ENCODE measurements at places on chromosomes 3 and 15.

- no peak for DNase-seq
Measured at GRCh38 chr15:82928711-82929110, 23.8 kb downstream of the HOMER2 start.

- no peak for DNase-seq
Measured at GRCh38 chr3:66789580-66790237, 208.4 kb upstream of the KBTBD8 start.

DNA sequence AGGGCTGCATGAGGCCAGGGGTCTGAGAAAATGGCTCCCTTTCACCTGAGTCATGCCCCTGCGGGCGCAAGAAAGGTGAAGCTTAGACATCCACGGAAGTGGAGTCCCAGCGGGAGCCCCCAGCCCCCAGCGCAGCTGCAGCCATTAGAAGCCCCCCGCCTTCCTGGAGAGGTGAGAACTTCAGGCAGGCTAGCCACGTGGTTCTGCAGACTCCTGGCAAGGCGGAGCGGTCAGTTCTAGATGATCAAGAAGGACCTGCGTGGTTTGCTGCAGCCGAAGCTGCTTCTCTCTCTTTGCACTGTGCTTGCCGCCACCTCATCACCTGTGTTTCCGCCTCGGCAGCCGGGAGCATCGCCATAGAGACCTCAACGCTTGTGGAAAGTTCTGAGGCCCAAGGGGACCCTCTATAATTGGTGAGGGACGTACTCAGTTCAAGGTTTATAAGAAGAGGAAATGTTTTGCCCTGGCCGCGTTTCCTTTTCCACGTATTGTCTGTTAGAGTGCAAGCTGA is 15.8 kb upstream of the KCNMB3 start:
- no peak for DNase-seq

DNA sequence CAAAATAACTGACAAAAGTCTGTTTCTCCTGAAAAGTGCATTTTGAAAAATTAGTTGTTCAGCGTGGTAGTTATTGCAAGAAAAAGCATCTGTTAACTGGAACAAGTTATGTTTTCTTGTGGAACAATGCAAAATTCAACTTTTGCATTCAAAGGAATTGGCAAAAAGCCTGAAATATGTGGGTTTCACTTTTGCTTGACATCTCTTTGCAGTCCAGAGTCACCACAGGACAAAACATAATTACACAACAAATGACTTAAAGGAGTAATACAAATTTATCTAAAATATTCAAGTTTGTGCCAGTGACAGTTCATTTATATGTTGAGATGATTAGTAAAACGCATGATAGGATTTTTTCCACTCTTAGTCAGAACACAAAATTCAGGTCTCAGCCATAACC is 96.3 kb upstream of the P2RY1 start:
- no peak for DNase-seq

DNA sequence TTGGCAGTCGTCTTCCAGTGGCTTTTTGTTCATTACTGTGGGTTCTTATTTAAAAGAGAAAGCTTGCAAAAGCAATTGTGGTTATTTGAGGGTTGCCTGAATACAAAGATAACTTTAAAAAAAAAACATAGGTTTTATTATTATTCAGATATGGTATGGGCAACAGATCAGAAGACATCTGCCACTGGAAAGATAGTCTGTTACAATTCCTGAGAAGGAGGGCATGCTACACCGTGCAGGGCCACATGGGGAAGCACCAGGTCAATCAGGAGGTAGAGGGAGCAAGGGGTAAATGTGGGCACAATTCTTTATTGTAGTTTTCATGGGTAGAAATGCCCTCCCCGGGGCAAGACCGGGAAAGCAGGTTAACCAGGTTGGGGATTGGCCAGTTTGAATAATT is 46.5 kb downstream of the BBS4 start:
- DNase-seq, result no peak

- DNase-seq, result no peak
Measured at GRCh38 chr15:101156509-101157159, 95.2 kb downstream of the CHSY1 start.

GRCh38 chr3:45984331-45985312 is 11.0 kb downstream of the FYCO1 start:
- DNase-seq, result no peak

DNA sequence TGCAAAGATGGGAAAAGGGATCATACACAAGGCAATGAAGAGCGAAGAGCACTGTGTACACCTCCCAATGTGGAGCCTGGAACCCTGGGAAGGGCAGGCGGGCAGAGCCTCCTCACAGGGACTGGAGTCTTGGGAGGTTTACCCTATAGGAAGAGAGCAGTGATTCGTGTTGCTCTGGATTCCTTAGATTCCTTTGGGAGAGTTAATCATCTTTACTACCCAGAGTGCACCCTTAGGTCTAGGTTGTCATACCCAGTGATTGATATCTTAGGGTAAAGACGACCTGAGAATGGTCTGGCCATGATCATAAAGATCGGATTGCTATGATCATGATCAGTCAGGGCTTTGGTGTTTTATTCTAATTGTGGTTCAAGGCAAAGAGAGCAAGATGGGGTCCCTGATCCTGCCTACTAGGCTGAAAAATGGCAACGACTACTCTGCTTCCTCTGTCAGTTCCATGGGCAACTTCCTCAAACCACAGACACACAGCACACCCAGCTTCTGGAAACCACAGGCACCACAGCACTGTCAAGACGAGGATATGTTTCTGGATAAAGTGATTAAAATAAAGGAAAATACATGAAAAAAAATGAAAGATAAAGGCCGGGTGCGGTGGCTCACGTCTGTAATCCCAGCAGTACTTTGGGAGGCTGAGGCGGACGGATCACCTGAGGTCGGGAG is 20.4 kb upstream of the MAP6D1 start:
- no peak for DNase-seq

- no peak for DNase-seq
Measured at GRCh38 chr3:30112902-30113484, 493.4 kb upstream of the TGFBR2 start.

GRCh38 chr3:177982034-177982433 is 554.2 kb upstream of the KCNMB2 start:
- DNase-seq, result no peak

DNA sequence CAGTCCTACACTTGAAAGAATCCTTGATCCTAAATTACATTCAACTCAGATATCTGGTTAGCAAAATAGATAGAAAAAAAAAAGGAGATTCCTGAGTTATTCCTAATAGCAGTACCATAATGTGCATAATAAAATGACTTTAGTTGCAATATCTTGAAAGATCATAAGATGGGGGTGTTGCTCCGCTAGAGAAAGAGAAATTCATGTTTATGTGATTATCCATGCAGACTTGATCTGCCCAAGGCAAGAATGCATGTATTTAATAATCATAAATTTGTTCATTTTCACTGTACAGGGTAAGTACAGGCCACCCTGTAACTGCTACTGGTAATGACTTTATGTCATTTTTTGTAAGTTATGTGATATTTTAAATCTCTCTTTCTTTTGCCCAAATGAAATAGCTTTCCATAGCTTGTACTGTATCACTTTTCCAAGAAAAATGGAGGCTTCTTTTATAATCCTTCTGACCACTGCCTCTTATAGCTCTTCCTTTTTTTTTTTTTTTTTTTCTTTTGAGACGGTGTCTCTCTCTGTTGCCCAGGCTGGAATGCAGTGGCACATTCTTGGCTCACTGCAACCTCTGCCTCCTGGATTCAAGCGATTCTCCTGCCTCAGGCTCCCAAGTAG is 84.6 kb downstream of the HCN4 start:
- no peak for DNase-seq

- DNase-seq, result no peak
Measured at GRCh38 chr3:71753701-71754609, at the start of gene GPR27. Gene GPR27, plus strand, starts transcription at chr3:71753855. Its CDS starts 195 bp downstream, at chr3:71754050.

- DNase-seq, result no peak
Measured at GRCh38 chr3:139694542-139694941, 16.8 kb upstream of the NMNAT3 start.

- no peak for DNase-seq
Measured at GRCh38 chr3:165742351-165742750, 94.9 kb downstream of the BCHE start.

DNA sequence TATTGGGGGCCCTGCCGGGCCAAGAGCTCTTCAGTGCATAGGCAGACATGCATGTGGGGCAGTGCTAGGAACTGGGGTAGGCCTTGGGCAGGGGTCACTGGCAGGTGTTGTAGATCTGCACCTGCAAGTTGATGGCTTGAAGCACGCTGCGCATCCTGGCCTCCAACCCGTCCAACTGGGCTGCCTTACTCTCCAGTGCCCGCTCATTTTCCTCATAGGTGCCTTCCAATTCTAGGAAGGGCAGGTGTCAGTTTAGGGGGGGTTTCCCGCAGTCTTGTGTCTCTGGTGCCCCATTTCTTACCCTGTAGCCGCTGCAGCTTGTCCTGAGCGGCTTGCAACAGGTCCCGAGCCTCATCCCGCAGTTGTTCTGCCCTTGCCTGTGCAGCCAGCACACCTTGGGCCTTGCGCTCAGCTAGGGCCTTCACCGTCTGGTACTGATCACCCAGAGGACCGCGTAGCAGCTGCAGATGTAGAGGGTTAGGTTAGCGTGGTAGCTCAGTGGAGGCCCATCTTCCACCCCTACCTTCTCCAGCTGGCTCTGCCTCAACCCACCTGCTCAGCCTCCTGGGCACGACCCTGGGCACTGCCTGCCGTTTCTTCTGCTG is 611 bp upstream of the USP19 start:
- no peak for DNase-seq

DNA sequence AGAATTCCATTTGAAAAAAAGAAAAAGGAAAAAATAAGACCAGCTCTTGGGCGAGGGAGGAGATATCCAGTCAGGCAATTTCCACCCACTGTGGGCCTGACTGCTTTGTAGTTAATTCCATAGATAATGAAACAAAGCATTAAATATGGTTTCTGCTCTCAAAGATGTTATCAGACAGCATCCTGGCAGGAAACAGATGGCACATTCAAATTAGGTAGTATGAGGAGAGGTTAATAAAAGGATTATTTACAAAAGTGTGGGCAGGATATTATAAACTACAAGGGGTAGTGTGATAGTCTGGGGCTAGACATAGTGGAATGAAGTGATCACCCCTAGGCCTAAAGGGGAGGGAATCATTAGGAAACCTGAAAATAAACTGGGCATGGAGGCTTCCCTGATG is 193.2 kb downstream of the CLSTN2 start:
- DNase-seq, result no peak

DNA sequence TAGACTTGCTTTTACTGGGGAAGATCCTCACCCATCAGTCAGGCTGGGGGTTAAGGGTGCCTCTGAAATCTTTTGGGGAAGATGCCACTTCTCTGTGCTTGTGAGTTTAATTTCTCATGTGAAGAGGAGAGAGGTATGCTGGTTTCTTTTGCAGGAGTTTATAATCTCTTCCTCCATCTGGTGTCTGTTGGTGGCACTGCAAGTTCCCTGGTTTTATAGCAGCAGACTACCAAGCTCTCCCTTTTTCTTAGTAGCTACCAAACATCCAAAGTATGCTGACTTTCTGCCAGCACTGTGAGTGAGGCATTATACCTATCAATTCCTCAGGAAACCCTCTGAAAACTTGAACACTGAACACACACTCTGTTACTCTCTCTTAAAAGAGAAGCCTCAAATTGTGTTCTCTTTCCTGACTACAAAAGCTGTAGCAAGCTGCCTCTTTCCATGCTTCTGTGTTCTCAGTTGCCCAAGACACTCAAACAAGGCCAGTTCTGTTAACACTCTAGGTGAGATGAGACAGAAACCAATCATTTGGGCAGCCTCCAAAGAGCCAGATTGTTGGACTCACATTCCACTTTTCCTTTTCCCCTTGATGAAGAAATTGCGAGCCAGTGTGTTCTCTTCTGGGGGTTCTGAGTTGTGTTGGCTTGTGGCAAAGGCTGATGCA is 299.5 kb downstream of the GAP43 start:
- no peak for DNase-seq

DNA sequence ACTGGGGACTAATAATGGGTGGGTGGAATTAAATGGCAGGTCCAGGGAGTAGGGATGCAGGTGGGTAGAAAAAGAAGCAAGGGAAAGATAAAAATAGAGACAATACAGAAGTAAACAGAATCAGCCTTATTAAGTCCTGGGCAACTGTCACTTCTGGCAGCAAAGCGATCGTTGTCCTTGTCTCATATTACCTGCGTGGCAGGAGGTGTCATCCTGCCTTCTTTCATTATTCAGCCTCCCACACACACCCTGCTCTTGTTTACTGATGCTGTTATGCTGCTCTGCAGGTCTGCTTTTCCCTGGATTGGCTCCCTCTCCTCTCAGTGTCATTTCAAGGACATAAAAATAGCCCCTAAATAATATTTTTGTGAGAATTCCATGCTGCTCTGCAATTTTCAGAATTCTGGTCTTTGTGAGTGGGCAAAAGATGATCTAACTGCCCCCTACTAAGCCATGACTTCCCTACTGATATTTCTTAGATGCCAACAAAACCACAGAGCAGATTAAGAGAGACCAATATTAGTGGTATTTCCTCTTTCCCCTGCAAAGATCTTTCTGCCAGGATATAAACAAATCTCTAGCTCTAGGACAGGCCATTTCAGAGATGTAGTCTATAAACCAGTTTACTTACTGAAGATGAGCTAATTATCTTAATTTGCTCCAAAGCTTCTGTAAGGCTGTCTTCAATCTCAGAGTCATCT is 8.5 kb downstream of the VEPH1 start:
- DNase-seq, result no peak

DNA sequence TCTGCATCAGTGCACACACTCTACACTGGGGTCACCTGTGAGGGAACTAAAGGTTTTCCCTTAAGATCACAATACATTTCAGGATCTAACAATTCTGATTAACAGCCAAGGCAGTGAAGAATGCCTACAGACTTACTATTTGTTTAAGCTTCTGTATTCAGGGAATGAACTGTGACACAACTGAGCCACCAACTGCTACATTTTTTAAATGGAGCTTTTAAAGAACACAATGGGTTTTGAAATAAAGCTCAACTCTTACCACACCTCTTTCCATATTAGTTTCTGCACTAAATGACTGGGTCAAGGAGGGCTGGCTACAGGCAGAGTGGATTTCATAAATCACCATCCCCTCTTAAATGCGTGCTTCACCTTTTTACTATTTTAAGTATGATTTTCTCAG is 100.2 kb downstream of the TMCC1 start:
- DNase-seq, result no peak

GRCh38 chr3:77456906-77457305 is 417.0 kb downstream of the ROBO2 start:
- DNase-seq, result no peak

GRCh38 chr3:194246709-194247349 is 104.3 kb downstream of the CPN2 start:
- no peak for DNase-seq

DNA sequence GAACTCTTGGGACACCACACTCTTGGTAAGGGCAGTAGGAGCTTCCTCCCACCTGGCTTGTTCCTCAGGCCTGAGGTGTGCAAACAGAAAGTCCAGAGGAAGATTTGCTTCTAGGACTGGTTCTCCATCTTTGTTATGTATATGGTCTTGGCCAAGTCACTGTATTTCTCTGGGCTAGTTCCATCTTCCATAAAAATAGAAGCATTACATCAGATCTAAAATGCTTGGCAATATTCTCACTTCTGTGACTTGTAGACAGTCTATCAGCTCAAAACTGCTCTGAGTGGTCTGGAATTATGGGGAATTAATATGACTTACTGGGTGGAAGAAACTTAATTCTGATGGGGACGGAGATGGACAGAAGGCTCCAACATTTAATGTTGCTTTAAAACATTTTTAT is 55.2 kb downstream of the TMEM108 start:
- DNase-seq, result no peak

Measured in naive thymus-derived CD8-positive, alpha-beta T cell (primary cell).